ENCODE measurements at places on chromosomes 1 and 21. TPM values are rescaled to one million over a fixed set of nuclear protein-coding genes. Genes with fewer than 3 reads are reported as not detected.

DNA sequence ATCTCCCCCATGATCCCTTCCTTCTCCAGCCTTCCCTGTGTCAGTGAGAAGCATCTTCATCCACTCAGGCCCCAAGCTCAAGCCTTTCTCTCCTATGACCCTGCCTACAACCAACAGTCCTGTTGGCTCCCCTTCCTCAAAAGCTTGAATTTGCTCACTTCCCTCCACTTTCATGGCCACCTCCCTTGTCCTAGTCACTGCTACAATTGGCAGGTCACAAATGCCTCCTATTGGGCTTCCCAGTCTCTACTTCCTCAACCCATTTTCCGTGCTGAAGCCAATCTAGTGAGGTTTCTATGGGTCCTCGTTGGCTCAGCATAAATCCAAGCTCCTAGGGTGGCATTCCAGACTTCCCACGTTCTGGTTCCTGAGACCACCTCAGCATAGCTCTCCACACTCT is 40.2 kb upstream of the SLC6A9 start:
- H3K4me3 ChIP-seq: no peak overlapping the region
- no peak overlapping the region for H3K27ac ChIP-seq
- no peaks in the 10 kb centered on the region for H3K36me3 ChIP-seq
- peaks cover 29% of the 10 kb centered on the region for H3K4me1 ChIP-seq
- H3K27me3 ChIP-seq: peaks cover 33% of the 10 kb centered on the region

DNA sequence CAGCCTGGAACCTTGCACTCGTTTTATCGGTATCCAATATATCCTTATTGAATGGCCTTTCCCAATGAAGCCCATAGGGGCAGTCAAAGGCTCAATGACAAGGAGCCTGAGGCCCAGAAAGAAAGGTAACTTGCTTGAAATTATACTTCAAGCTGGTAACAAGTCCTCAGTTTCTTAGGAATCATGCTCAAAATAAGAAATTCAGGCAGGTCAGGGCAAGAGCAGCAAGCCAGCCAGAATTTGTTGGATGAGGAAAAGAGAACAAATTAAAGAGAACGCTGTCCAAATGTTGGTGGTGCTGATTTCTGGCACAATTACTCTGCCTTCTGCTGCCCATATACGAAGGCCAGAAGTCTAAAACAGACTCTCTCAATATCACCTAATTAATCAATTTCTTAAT is 77.6 kb downstream of the DDX20 start:
- peaks cover 2% of the 10 kb centered on the region for H3K4me1 ChIP-seq
- H3K27me3 ChIP-seq: no peaks in the 10 kb centered on the region
- no peak overlapping the region for H3K27ac ChIP-seq
- no peak overlapping the region for H3K4me3 ChIP-seq
- no peaks in the 10 kb centered on the region for H3K36me3 ChIP-seq

Gene CSRP1
- 15.4 TPM for total RNA-seq

GRCh38 chr1:99472893-99473292 is 173.0 kb upstream of the PALMD start:
- H3K4me1 ChIP-seq: peaks cover 4% of the 10 kb centered on the region
- H3K36me3 ChIP-seq: no peaks in the 10 kb centered on the region
- H3K27ac ChIP-seq: no peak overlapping the region
- H3K27me3 ChIP-seq: no peaks in the 10 kb centered on the region
- H3K4me3 ChIP-seq: no peak overlapping the region

- no peak overlapping the region for H3K27ac ChIP-seq
- no peaks in the 10 kb centered on the region for H3K27me3 ChIP-seq
- no peaks in the 10 kb centered on the region for H3K4me1 ChIP-seq
- peaks cover 11% of the 10 kb centered on the region for H3K36me3 ChIP-seq
- no peak overlapping the region for H3K4me3 ChIP-seq
- DNase-seq: no peak
Measured at GRCh38 chr1:181369416-181369815, 113.9 kb upstream of the CACNA1E start.

- H3K4me3 ChIP-seq: no peak overlapping the region
- peaks cover 30% of the 10 kb centered on the region for H3K4me1 ChIP-seq
- H3K27me3 ChIP-seq: no peaks in the 10 kb centered on the region
Measured at GRCh38 chr1:218617986-218618385, 272.9 kb downstream of the TGFB2 start.

All from WTC11 (cell line).